NCI-H226 (cell line): ENCODE measurements at places on chromosomes 1 and 21.

DNA sequence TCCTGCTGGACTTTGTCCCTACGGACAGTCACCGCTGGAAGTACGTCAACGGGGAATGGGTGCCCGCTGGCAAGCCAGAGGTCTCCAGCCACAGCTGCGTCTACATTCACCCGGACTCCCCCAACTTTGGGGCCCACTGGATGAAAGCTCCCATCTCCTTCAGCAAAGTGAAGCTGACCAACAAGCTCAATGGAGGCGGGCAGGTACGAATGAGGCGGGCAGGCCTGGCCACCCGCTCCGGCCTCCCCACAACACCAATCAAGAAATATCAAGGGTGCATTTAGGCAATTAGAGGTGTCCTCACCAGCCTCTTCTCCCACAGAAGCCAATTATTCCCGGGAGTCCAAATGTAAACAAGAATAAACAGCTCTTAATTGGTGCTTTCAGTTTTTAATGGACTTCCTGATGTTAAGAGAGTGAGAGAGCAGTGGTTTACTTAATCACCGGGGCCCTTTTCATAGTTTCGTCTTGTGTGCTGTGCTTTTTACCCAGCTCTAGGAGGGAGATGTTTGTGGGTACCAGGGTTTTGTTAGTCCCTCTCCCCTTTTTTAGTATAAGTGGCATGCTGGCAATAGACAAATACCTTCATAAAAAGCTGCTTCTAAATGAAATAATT is 10.7 kb downstream of the TBX19 start:
- no peak for DNase-seq

- no peak for DNase-seq
These were observed 75.6 kb downstream of the PLA2G4A start for GRCh38 chr1:186904361-186904760.

DNA sequence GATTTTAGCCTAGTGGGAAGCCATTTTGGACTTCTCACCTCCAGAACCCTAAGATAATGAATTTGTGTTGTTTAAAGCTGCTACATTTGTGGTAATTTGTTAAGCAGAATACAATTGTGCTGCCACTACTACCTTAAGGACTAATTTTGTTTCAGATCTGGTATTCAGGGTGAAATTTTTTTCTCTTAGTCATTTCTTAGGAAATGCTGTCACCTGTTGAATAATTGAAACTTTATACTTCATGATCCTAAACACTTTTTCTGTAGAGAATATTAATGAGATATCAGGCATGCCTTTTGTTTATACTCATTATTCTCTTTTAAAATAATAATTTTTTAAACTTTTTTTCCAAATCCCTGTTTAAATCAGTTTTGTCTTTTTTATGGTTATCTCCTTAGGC is 246.8 kb downstream of the TGFB2 start:
- DNase-seq: no peak

GRCh38 chr1:17559615-17560419 is 20.3 kb downstream of the ARHGEF10L start:
- DNase-seq: no peak

- DNase-seq: peak; percentile 88
These were observed 45.8 kb downstream of the TTC39A start for GRCh38 chr1:51284487-51284954.
